ENCODE measurements at places on chromosomes 3 and 15. TPM values are rescaled to one million over a fixed set of nuclear protein-coding genes. Genes with fewer than 3 reads are reported as not detected.

RPL22L1 gene
- 60.3 TPM for total RNA-seq

MITF gene
- total RNA-seq = 15.5 TPM

PRTG gene
- total RNA-seq = 11.4 TPM

MAP1A gene
- total RNA-seq = 2.1 TPM

CHSY1 gene
- 10.7 TPM for total RNA-seq

HRH1 gene
- total RNA-seq = 9.2 TPM

DNAJA4 gene
- 0.33 TPM for total RNA-seq

CHRM5 gene
- total RNA-seq = not detected

KCNH8 gene
- 0.58 TPM for total RNA-seq

OR5K2 gene
- total RNA-seq = not detected

ACVR2B gene
- total RNA-seq = 11.0 TPM

GOLGA8T gene
- not detected for total RNA-seq

EPHA6 gene
- 1.2 TPM for total RNA-seq

SAMMSON gene
- total RNA-seq = not detected

LRRC15 gene
- 0.08 TPM for total RNA-seq

FGF12 gene
- total RNA-seq = 10.9 TPM

AMIGO3 gene
- total RNA-seq = not detected

C15orf61 gene
- 6.8 TPM for total RNA-seq

ONECUT1 gene
- total RNA-seq = not detected

CFAP91 gene
- total RNA-seq = 0.48 TPM

DUOXA2 gene
- total RNA-seq = not detected

COL6A5 gene
- total RNA-seq = not detected

WNT5A gene
- 146 TPM for total RNA-seq

ALS2CL gene
- 71.6 TPM for total RNA-seq

SLC9C1 gene
- total RNA-seq = not detected

ISL2 gene
- total RNA-seq = 0.24 TPM

C3orf20 gene
- not detected for total RNA-seq
